ENCODE measurements at places on chromosomes 1 and 21.
A peak's percentile ranks its signal among the peaks of the same experiment; 100 is the strongest.

GRCh38 chr1:89781494-89782126, 39.2 kb upstream of the LRRC8D start:
- DNase-seq = no peak

DNA sequence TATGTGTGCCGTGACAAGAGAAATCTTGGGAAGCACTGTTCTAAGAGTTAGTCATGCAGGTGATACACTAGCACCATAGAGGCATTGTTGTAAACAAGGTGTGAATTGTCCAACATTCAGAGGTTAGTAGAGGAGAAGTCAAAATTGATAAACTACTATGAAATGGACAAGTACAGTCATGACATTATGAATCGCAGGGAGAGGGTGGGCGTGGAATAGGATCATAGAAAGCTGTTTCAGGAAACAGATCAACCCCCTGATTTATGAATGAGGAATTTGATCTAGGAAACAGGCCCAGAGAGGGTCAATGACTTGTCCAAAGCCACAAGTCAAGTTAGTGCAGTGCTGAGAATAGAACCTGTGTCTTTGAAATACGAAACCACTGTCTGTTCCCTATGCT, 58.5 kb upstream of the LAX1 start:
- DNase-seq = no peak

- no peak for DNase-seq
These were observed 205.7 kb upstream of the PTBP2 start for GRCh38 chr1:96515925-96516324.

DNA sequence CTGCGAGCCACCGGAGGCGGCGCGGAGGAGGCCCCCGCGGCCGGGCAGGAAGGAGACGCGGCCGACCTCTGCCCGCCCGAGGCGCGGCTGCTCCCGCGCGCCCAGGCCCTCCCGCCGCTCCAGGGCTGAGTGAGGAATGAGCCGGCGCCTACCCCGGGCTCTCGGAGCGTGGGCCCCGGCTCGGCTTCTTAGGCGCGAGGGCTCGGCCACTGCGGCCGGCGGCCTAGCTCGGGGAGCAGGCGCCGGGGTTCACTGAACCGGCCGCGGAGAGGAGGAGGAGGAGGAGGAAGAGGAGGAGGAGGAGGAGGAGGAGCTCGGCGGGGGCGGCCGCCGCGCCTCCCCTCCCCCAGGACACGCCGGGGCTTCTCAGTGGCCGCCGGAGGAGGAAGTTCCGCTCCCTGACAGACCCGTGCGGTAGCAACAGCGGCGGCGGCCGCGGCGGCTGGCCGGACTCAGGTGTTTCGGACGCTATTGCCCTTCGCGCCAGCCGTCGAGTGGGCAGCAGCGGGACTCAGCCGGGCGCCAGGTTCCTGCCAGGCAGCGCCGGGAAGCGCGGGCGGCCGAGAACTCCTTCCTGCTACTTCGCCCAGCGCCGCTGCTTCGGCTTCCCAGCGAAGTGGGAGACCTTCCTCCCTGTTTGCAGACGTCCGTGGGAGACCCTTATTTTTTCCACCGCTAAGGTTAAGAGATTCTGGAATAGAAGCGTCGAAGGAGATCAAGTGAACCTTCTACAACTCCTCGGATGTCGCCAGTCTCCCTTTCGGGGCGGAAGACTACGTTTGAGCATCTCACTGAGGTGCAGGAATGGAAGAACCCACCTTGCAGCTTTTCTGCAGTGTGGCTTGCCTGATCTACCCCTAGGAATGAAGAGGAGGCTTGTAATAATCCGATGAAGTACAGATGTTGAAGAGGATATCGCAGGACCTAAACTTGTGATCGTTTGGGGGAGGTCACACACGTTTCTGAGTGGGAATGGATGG, at the start of gene MAN1A2:
Gene MAN1A2 (plus strand): TSS at position 404 of the 980 bp plus-strand sequence. CDS start 735 bp downstream, outside the sequence.
- DNase-seq = peak; percentile 78

DNA sequence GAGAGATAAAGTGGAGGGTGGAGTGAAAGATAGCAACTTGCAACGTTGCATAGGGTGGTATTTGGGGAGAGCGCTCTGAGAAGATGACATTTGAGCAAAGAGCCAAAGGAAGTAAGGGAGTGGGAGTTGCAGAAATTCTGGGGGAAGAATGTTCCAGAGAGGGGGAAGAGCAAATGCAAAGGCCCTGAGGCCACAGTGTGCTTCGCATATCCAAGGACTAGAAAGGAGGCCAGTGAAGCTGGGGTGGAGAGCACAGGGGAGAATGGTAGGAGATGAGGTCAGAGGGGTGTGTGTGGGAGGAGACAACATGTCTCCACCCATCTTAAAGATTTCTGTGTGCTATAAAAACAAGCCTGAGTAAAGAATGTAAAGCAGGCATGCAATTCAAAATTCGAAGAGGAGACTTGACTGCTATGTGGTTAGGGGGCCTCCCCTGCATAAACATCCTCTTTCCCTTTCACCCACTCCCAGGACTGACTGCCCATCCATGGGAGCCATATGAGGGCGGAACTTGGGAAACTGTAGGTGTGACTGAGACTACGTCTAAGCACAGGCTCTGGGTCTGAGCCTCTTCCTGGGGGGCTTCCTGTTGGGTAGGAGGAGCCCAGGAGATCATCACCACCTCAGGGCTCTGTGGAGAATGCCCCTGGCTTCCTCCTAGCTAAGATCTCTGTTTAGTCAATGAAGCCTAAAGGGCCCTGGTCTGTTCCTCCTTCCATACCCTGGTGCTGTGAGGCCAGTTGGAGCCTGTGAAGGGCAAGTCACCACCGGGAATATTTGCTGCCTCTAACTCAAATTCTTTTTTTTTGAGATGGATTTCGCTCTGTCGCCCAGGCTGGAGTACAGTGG, 2.9 kb upstream of the CLIC4 start:
- DNase-seq = peak; percentile 33

DNA sequence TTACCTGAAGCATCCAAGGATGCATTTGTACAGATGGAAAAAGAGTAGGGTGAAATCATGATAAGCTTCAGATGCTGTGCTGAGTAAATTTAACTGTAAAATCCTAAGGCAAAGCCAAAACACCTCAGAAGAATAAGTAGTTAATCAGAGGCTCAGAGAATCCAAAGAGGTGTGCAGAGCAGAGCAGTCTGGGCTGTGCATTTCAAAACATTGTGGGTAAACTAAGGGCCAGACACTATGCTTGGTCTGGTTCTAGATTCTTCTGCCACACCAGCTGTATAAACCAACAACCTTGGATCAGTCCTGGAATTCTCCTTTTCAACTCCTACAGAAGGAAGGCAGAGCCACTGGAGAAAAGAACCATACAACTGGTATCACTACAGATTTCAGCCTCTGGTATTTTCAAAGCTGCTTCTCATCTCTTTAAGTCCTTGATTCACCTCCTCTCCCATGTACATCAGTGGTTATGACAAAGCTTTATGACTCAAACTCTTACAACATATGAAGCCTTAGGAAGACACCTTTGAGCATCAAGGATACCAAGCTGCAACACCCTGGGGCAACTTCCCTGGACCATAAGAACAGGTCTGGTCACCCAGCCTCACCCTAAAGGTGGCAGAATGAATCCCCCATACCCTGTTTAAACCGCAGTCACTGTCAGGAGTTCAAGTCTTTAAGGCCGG, 11.6 kb upstream of the HIPK1 start:
- DNase-seq = no peak

GRCh38 chr21:43193651-43194302, 25.0 kb downstream of the CRYAA start:
- peak; percentile 99 for DNase-seq

DNA sequence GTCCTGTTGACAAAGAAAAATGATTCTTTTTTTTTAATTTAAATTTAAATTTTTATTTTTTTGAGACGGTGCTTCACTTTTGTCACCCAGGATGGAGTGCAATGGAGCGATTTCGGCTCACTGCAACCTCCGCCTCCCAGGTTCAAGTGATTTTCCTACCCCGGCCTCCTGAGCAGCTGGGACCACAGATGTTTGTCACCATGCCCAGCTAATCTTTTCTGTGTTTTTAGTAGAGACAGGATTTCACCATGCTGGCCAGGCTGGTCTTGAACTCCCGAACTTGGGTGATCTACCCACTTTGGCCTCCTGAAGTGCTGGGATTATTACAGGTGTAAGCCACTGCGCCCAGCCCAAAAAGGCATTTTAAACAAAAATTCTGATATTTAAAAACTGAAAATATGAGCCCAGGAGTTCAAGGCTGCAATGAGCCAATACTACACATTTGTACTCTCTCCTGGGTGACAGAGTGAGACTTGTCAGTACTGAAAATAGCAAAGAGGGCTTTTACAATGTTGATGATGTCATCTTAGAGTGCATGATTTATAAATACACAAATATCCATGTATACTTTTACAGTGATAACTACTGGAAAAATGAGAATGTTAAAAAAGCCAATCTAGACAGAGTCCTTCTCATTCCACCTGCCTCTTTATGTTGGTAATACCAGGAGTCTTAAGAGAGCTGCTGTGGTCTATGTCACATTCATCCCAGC, 56.0 kb upstream of the STUM start:
- no peak for DNase-seq

Measured in H54 (cell line).